ENCODE measurements at places on chromosomes 2 and 18.
A peak's percentile ranks its signal among the peaks of the same experiment; 100 is the strongest.

DNA sequence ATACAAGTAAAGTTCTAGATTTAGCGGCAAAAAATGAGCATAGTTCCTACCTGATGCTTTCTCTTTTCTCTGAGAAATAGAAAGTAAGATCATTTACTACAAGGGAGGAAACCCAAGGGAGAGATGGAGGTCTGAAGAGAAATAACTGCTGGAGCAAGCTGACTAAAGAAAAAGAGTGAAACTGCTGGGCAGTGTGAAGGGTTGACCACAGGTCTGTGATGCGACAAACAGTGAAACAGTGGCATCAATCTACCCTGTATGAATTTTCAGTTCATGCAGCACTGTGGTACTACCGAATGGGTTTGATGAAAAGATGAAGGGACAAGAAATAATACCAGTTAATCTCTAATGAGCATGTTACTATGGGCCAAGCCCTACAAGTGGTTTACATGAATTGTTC is 52.2 kb downstream of the CUL3 start:
- DNase-seq: no peak

DNA sequence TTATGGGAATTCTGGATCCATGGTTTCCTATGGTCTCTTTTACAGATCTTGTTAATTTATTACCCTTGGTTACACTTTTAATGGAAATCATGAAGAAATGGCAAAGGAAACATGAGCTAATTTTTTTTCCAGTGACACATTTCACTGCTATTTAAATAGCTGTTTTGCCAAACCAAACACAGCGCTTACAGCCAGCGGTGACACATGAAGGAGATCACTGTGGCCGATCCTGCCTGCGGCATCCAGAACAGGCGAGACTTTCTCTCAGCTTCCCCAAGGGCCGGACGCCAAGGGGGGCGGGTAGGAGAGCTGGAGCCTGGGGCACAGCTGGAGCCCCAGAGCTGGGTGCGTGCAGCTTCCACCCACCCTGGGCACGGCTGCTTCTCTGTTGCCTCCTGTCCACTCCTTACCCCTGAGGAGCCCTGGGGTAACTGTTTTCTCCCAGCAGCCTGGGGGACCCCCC is 81.4 kb upstream of the PKDCC start:
- DNase-seq: no peak

DNA sequence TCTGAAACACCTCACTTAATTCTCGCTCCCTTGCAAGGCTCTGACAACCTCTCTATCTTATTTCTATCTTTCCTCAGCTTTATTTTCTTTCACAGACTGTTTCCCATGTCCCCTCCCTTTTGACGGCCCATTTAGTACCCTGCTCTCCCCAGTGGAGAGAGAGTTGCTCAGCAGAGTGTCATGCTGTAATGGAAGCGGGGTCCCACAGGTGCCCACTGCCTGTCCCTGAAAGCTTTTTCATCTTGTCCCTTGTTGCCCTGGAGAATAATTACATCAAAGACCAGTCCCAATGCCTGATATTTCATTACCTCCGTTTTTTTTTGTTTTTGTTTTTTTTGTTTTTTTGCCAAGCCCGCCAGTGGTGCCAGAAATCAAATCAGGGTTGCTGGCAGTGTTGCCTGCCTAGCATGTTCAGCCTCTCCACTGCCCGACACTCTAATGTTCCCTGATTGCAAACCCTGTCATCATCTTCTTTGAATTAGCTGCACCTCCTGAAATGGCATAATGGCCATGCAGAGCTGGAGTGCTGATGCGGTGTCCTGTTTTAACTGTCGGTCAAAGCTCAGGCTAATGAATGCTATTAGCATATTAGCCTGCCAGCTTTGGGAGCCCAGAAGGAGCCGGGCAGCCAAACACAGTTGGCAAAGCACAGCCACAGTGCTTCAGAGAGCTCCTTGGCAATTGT is 71.2 kb upstream of the CAVIN2 start:
- DNase-seq: no peak

DNA sequence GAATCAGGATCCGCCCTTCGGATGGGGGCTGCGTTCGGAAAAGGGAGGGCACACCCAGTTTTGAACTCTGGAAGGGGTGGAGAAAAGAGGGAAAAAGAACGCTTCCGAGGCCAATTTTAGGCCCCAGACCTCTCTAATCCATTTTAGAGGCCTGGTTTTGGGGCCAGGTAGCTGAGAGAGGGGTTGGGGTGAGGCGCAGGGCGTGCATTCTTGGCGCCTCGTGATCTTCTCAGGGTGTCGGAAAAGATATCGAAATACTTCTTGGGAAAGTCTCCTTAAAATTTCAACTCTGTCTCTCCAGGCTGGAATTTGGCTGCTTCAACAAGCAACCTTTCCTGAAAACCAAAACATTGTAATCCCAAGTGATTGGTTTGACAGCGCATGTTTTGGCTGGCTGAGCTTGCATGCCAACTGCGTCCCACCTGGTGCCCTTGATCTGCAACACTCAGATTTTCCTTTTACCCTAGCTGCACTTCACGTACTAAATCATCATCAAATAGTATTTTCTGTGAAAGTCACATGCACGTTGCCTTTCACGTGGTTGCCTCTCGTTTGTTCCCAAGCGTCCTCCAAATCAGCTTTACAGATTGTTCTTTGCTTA is 864 bp upstream of the XPO1 start:
- peak; percentile 2 for DNase-seq

GRCh38 chr2:16224298-16225045 is 284.1 kb downstream of the MYCN start:
- no peak for DNase-seq

- no peak for DNase-seq
Observed at GRCh38 chr2:53632714-53633113, 134.9 kb upstream of the CHAC2 start.

DNA sequence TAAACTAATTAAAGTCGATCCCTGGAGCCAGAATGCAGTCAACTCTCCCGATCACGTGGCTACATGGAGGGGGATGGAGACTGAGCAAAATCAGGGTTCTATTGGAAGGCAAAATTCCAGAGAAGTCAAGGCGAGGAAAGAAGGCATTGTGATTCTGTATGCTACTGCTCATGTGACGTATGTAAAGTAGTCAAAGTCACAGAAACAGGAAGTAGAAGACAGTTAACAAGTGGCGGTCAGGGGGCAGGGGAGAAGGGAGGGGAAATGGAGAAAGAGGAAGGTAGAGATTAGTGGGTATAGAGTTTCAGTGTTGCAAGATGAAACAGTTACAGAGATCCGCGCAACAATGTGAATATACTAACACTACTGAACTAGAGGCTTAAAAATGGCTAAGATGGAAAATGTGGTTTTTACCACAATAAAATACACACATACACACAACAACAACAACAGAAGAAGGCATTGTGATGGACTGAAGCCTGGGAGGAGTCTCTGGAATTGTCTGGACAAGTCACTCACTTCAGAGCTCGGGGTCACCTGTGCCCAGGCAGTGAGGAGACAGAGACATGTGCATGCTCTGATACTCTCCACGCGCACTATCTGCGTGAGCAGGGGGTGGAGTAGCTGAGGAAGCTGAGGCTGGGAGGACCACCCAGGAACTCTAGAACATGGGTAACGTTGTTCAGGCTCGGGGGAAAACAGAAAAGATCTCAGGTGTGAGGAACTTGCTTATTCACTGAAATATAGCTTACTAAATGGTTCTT is 89.9 kb upstream of the CDCA7 start:
- peak; percentile 17 for DNase-seq

- DNase-seq: no peak
Observed at GRCh38 chr2:49950646-49951045, 796.3 kb upstream of the FSHR start.

GRCh38 chr2:130374587-130375290 is 18.9 kb downstream of the PTPN18 start:
- DNase-seq: no peak

- DNase-seq: no peak
Observed at GRCh38 chr18:21335927-21336488, 94.0 kb downstream of the GREB1L start.

GRCh38 chr2:27916293-27916995 is 25.9 kb downstream of the BABAM2 start:
- DNase-seq: no peak

DNA sequence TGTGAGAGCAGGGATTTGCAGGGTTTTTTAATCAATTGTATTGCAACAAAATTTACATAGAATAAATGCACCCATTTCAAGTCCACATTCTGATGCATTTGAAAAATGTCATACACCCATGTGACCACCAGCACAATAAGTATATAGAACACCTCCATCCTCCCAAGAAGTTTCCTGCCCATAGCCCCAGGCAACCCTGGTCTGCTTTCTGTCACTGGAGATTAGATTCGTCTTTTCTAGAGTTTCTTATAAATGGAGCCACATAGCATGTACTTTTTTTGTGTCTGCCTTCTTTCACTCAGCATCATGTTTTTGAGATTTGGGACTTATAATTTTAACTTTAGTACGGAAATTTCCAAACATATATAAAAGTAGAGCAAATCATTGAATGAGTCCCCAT is 127.2 kb upstream of the EPAS1 start:
- DNase-seq: no peak

- DNase-seq: no peak
Observed at GRCh38 chr18:2715990-2716389, 60.5 kb downstream of the SMCHD1 start.

GRCh38 chr2:172819943-172820342 is 84.3 kb downstream of the RAPGEF4 start:
- no peak for DNase-seq

GRCh38 chr2:16394072-16394985 is 271.3 kb downstream of the CYRIA start:
- no peak for DNase-seq

DNA sequence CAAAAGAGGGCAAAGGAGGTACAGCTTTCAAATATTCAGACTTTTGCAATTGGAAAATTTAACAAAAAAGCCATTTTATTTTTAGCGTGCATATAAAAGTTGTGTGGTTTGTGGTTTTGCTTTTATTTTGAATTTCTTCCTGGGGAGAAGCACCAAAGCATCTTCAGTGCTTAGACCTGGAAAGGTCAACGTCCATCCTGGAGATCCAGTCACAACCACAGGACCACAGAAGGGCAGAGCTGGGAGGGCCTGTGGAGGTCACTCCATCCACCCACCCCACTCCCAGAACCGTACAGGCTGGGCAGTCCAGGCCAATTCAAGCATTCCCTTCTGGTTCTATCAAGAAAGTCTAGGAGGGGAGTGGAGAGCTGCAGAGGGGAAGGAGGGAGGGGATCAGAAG is 43.8 kb downstream of the MPHOSPH10 start:
- no peak for DNase-seq

GRCh38 chr2:655626-656025 is 21.6 kb downstream of the TMEM18 start:
- no peak for DNase-seq

GRCh38 chr2:46748121-46748520 is 167.5 kb downstream of the MCFD2 start:
- DNase-seq: no peak

GRCh38 chr2:182952741-182953450 is 85.4 kb downstream of the NCKAP1 start:
- DNase-seq: no peak

Data from immature natural killer cell (primary cell).